ENCODE measurements at places on chromosomes 6 and 20.

GRCh38 chr6:170074435-170074834, 216.4 kb downstream of the DLL1 start:
- DNase-seq: no peak

- DNase-seq: no peak
Measured at GRCh38 chr6:127023001-127023778, 95.3 kb upstream of the RSPO3 start.

- peak; percentile 56 for DNase-seq
Measured at GRCh38 chr6:108565893-108566292, 5.2 kb downstream of the FOXO3 start.

DNA sequence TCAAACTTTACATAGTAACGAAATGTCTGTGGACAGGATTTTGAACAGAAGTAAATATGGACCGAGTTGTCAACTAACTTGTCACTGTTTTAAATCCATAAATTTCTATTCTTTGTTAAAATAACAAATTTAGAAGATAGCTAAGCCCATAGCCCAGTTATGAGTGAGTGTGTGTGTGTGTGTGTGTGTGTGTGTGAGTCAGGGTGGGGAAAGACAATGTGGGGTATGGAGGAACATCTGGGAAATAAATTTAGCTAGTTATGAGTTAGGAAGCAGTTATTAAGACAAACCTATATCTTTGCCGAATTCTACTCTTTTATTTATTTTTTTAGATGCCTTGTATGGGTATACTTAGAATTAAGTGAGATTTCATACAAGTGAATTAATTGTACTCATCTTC, 9.0 kb downstream of the TPBG start:
- DNase-seq: no peak

GRCh38 chr6:22155551-22155950, 141.3 kb downstream of the PRL start:
- no peak for DNase-seq

DNA sequence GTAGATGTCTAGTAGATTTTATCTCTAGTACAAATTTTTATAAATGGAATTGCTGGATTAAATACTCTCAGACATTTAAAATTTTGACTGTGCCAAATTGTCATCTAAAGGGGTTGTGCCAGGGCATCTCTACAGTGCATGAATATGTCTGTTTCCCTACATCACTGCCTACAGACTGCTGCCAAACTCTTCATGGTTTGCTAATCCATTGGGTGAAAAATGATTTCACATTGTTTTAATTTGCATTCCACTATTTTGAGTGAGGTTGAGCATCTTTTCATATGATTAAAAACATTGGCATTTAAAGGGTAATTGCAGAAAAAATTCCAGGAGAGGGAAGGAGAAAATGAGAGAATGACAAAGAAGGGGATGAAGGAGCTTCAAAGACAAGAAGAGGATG, 267.7 kb upstream of the RNF24 start:
- DNase-seq: peak; percentile 15

DNA sequence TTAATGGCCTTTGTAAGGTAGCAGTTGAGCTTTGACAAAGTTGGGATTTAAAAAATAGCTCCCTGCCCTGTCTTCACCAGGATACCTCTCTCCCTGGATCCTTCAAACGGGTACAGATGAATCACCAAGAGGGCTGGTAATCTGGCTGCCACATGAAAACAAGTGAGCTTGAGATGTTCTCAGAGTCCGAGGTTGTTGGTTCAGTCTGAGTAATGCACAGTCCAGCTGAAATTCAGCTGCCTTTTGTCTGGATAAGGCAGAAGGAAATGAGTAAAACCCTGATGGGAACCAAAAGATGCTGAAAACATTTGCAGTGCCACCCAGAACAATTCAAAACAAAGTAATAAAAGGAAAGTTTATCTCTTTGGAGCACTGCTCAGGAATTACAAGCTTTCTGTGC, 86.8 kb downstream of the GJA1 start:
- peak; percentile 98 for DNase-seq

GRCh38 chr6:152250127-152250526, 387.0 kb downstream of the SYNE1 start:
- DNase-seq: no peak

- DNase-seq: no peak
Measured at GRCh38 chr20:47141941-47142773, 214.3 kb downstream of the ZMYND8 start.

DNA sequence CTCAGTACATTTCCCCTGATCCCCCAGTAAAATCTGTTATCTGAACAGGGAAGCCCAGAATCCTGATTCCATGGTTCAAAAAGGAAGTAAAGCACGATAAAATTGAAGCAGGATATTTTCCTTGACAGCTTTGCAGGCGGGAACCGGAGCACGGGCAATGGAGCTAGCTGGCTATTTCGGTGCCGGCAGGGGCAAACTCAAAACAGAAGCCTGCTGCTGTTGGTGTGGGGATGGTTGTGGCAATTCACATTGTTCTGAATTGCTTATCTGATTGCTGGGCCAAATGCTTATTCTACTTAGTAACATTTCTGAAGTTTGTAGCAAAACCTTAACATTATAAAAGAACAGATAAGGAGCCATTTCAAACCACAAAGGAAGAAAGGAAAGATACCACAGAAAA, 172.4 kb downstream of the MMS22L start:
- DNase-seq: no peak

DNA sequence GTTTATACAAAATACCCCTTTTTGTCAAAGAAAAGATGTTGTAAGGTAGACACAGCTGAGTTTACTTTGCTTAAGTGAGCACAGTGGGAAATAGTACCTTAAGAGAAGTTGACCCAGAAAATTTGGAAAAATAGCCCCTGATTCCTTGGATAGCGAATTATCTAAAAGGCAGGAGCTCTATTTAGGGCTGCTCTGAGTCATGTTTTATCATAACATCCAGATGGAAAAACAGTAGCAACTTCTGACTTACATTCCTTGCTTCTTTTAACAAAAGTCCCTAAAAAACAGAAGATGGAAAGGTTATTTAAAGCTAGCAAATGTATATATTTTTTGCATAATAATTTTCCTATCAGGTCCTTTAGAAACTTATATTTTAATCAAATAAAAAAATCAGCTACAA, 59.0 kb downstream of the THEMIS start:
- DNase-seq: peak; percentile 6

DNA sequence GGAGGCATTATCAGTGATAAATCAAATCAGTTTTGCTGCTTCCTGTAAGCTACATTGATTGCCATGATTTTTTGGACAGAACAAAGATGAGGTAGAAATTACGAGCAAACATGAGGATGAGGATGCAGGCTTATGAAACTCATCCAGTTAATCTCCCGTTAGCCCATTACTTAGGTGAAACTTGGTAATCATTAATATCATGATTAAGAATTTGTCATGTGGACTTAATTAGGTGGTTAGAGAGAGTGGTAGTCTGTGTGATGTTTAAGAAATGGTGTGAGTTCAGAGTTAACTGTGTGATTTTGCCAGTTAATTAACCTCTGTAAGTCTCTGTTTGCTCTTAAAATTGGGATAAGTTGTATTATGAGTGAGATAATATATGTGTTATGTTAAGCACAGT, 62.0 kb downstream of the TSPYL4 start:
- DNase-seq: no peak

DNA sequence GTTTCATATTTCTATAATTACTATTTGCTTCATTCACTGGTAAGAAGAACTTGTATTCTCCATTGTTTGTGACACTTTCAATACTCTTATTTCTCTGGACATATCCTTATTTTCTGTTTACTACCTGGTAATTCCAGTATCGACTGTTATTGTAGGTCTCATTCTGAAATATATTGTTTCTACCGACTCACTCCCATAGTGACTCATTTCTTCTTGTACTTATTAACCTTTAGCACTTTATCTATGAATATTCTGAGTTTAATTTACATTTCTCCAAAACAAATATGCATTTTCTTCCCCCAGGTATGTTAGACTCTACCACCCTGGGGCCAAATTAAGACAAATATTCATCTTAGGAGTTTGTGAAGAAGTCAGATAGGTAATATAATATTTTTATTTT, 164.5 kb upstream of the BTBD3 start:
- no peak for DNase-seq

GRCh38 chr20:48478370-48478769, 349.4 kb downstream of the PREX1 start:
- DNase-seq: no peak

DNA sequence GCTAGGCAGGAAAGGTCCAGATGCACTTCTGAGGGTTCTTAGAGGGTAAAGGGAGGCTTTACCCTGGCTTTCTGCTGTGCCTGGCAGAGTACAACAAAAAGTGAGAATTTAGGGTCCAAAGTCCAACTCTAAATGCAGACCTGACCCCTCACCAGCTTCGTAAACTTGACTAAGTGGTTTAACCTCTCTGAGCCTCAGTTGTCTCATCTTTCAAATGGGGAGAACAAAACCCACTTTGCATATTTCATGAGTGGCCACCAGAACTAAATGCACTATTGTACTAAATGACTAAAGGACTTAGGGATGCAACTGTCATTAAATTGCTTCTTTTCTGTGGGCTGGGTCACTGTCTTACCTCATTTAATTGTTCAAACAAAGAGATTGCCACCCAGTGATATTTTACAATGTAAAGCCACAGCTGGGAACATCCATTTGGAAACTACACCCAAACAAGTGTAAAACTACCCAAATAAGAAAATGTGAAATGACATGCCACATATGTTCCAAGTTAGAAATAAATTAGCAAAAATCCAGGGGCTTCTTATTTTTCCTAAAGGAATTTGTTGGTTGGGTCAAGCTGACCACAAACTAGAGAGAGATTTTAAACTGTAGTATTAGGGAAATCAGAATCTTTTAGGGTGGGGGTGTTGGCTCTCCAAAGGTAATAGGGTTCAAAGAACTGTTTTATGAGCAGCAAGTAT, 48.3 kb upstream of the RIN2 start:
- no peak for DNase-seq

- DNase-seq: no peak
Measured at GRCh38 chr6:92682516-92683398, 736.6 kb downstream of the EPHA7 start.

DNA sequence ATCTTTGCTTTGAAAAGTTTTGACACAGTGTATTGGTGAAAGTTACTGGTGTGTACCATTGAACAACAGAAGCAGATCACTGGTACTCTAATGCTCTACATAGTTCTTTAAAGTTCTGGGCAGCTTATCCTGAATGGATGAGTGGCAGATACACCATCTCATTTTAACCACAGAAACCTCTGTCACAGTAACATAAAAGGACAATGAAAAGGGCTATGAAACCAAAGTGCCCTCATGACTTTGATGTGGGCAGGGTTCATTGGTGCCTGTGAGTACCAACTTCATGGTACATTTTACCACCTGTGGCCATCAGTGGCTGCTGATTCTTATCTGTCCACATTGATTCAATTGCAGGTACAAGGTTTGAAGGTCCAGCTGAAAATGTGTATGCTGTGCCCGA, 285.7 kb upstream of the PREP start:
- peak; percentile 53 for DNase-seq

DNA sequence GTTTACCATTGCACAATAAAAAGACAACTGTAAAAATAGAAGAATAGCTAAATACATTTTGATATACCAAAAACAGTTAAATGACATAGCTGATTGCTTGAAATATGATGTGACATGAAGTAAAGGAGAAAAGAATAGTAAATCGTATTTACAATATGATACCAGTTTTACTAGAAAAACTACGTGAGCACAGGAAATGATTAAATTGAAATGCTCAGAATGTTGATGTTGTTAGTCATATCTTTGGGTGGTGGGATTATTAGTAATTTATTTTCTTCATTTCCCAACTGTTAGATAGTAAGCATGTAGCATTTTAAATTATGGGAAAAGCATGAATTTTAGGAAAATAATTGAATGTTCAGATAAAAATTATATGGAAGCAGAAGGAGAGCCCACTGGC, 268.3 kb upstream of the TAB2 start:
- DNase-seq: no peak

DNA sequence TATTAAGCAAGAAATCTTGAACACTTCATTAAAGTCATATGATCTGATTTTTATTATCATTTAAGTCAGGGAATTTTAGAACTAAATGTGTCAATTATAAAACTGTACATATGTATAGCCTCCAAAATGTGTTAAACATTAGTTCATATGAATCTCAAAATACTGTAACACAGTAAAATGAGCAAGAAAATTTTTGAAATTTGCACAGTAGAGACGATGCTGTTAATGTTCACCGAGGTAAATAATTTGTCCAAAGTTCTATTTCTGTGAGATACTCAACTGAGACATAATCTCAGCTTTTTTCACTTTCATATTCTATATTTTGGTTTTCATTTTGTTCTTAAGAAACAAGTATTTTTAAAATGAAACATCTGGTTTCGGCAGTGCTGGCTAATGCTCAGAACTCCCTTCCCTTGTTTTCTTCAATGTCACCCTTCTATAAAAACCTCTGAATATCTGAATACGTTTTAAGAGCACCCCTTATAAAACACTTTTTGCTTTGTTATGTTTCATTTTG, 353.1 kb downstream of the LAMA2 start:
- no peak for DNase-seq

DNA sequence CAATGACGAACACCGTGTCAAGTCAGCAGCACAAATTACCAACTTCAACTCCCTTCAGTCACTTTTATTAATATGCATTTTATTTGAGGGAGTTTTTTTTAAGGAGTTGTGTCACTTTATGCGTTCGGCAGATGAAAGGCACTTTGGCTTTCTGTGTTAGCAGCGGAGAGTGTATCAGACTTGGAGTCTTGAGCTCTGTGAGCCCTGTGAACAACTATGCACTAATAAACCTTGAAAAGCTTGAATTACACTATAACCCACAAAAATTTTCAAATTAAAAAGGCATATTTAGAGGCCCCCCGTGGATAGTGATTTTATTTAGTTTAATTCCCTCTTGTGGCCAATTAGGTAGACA, 335.3 kb upstream of the NT5E start:
- DNase-seq: no peak

GRCh38 chr20:19099596-19100545, 112.6 kb upstream of the SLC24A3 start:
- no peak for DNase-seq

DNA sequence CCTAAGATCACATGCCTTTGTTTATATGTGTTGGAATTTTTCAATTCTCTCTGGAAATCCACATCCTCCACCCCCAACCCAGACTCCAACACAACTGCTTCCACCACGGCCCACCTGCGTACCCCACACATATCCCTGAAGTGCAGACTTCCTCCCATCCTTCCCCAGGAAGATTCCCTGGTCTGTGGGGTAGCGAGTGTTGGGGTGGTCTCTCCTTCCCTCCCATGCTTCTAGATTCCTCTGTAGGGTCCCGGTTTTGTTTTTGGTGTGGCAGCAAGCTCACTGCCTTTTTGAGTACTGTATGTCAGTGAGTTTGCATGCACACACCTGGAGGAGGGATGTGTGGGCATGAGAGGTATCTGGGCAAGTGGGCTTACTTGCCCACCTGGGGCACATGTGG, 127.6 kb downstream of the MRPL14 start:
- DNase-seq: no peak

DNA sequence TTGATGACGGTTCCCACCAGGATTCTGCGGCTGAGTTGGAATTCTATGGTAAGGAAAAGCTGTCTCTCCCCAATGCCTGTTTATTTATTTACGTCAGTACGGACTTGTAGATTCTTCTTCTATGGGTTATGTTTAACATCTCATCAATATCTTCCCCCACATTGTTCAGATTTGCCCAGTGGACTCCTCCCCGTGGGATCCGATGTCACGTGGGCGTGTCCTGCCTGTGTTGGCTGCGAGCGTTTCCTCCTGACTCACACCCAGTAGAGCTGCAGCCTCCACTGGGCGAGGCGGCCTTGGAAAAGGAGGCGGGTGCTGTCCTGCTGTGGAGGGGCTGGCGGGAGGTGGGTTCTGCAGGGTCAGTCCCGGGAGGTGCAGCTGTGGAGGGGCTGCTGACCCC, 46.8 kb upstream of the SLCO4A1 start:
- DNase-seq: peak; percentile 87

All from RPMI7951 (cell line).